Stimulated activated effector memory CD8-positive, alpha-beta T cell treated with anti-CD3 and anti-CD28 coated beads, Interleukin-12 subunit alpha, Interleukin-12 subunit beta, amount 100 ng/mL, for 72 hours (primary cell): ENCODE measurements at places on chromosomes 12 and 14.

GRCh38 chr12:119512772-119513497 lies 80.6 kb upstream of the TMEM233 start:
- no peak for DNase-seq

DNA sequence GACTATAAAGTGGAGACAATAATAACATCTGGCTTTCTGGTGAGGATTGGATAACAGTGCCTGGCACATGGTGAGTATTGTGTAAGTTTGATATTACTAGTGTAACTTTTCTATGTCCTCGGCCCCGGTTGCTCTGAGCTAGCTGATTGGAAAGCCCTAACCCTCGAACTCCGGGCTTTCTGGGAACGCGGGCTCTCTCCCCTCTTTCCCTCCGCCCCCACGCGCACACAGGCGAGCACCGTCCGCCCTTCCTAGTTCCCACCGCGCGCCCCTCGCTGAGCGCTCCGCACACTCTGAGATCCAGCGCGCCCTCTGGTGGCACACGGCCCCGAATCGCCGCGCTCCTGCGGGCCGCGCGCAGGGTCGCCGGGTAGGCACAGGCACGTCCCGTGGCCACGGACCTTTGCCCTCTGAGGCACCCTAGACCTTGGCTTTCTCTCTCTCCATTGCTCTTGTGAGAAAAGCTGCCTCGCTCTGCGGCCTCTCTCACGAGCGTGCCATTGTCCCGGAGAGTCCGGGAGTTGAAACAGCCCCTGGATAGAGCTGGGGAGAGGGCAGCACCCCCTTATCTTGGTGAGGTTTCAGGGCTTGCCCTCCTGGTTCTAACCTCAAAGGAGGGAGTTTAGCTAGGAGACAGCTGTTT lies 23.2 kb upstream of the ESRRB start:
- peak; percentile 42 for DNase-seq

DNA sequence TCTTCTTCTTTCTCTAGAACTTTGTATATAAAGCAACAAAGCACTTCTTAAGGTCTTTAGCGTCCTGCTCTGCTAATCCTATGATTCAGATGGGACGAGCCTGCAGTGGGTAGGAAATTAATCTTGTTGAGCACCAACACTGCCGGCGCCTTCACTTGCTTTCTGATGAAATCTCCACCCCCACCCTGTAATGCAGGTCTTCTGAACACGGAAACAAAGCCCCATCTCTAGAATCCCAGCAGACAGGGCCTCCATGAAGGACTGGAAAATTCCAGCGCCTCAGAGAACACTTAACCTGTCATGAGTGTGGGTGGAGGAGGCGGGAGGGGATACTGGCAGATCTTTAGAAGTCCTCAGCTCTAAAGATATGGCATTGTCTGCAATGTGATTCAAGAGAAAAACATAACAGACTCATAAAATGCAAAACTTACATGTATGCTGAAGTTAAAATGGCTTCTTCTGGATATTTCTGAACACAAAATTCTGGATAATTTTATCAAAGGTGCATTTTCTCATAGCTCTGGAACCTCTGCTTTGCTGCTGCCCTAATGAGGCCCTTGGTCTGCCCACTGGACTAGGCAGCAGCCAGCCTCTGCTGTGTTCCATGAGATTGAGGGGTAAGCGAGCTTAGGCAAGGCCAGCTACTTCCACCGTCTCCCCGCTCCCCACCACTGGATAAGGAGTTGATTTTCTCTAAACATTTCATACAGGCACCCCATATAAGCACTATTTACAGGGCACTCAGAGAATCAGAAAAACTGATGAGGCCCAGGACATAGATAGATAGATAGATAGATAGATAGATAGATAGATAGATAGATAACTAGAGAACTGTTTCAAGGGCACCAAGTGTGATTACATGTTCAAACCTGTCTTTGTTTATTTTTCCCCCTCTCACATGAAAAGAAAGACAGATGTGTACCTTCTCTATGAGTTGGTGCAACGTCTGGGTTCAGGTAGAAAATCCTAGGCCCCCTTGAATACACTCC lies 43.1 kb downstream of the ZFP36L1 start:
- DNase-seq = no peak

- DNase-seq = no peak
Observed at GRCh38 chr14:19743256-19743655, at the start of gene OR4Q3. Gene OR4Q3, plus strand, starts transcription at chr14:19743571.

DNA sequence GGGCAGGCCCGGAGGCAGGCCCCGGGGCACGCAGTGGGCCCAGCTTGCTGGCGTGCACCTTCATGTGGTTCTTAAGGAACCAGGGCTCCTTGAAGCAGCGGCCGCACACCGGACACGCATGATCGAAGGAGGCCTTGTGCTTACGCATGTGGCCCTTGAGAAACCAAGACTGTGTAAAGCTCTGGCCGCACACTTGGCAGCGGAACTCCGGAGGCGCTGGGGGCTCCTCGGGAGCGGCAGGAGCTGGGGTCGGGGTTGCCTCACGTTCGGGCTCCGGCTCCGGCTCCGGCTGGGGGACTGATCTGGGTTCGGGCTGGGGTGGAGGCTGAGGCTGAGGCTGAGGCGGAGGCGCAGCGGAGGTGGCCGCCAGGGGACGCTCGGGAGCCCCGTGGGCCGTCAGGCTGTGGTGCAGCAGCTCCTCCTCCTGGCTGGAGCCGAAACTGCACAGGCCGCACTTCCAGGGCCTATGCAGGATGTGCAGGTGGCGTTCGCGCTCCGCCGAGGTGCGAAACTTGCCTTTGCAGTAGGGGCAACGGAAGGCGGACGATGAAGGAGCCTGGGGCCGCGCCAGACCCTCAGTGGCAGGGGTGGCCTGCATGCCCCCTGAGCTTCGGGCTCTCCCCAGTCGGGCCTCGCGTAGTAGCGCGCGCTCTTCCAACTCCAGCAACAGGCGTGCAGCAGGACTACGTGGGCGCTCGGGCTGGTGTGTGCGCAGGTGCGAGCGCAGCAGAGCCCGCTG lies 6.0 kb downstream of the ZNF219 start:
- peak; percentile 96 for DNase-seq

DNA sequence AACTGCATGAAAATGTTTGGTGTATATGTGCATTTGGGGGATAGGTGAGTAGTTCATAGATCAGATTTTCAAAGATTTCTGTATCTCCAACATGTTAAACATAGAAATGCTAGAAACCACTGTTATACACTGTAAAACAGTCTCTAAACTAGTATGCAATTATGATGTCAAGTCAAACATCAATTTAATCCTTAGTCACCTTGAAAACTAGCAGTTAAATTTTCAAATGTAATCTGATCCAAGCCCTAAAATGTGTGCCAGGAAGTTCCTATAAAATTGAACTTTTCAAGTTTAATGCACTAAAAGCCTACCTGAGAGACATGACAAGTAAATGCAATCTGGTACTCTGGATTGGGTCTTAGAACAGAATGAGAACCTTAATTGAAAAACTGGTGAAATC lies 14.5 kb downstream of the SLC35F4 start:
- DNase-seq = no peak

- DNase-seq = no peak
Observed at GRCh38 chr14:50395448-50395847, 1.2 kb downstream of the CDKL1 start.

DNA sequence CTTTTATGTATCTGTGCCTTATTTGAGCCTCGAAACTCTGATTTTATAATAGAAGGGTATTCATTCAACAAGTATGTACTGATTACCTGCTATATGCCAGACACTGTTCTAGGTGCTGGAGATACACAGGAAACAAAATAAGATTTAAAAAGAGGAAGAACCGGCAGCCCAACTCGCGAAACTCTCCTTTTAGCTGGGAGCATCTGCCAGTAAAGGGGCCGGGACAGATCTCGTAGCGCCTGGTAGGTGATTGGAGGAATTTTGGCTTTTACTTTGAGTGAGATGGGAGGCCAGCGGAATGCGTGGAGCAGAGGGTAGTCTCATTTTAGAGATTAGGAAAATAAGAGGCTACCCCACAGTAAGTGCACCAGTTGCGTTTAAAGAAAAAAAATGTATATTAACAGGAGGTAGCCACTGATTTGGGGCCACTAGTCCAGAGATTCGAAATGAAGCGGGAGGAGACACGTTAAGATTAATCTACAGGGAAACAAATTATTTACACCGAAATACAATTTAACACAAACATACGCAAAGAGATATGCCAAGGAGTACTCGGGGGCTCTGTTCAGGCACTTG lies 520 bp upstream of the MON2 start:
- peak; percentile 58 for DNase-seq

DNA sequence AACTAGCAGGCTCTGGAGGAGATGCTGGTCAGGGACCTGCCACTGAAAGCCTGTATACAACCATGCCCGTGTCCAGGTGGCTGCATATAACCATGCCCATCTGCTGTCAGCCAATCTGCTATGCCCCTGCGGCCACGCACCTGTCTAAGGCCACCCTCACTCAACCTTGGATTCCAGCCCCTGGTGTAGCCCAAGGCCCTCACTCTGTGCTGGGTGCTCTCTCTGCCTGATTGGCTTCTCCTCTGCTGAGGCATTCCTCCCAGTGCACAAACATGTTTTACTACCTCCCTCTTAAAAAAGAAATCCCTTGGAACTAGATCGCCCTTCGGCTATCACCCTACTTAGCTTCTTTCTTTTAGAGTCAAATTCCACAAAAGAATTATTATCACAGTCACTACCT lies 45.5 kb downstream of the ZFP36L1 start:
- DNase-seq = no peak

DNA sequence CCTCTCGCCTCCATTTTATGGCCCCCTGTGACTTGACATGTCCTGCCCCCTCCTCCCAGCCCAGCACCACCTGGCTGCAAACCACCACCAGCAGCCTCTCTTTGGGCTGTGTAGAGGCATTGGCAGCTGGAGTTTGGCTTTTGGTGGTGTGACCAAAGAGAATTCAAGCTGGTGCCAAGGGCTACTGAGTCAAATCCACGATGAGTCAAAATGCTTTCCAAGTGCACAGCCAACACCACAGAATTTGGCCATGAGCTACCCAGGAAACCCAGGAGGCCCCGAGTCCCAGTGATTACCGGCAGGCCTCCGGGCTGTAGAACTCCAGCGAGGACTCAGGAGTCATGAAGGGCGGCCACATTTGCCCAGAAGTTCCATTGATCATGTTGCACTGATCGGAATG lies 53.8 kb downstream of the SCARB1 start:
- no peak for DNase-seq

DNA sequence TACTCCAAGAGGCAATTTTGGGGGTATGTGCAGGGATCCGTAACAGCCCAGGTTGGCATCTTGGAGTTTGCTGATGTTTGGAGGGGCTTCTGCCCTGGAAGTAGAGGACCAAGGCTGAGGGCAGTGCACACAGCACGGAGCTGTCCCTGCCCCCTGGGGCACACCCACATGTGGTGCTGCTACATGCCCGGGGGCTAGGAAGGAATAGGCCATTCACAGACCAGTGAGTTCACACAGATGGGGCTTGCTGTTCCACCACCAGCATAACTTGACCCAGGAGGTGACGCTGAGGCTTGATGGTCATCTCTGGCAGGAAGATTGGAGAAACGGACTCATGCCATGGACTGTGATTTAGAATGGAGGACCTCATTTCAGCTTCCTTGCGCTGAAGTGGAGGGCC lies 231.1 kb upstream of the FKBP4 start:
- DNase-seq = no peak

DNA sequence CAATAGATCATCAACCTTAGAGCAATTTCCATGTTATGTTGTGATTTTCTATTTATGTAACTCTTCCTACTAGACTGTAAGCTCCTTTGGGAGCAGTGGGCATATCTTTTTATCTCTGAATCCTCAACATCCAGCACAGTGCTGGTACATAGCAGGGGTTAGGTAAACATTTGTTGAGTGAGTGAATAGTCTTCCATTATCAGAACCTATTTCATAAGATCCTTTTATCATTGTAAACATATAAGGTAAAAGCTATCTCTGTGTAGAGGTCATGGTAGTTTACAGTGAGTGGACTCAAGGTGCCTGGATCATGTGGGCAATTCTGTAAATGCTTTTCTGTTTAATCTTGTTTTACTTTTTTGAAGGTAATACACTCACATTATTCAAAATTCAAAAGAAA lies 15.1 kb downstream of the FKBP11 start:
- no peak for DNase-seq

DNA sequence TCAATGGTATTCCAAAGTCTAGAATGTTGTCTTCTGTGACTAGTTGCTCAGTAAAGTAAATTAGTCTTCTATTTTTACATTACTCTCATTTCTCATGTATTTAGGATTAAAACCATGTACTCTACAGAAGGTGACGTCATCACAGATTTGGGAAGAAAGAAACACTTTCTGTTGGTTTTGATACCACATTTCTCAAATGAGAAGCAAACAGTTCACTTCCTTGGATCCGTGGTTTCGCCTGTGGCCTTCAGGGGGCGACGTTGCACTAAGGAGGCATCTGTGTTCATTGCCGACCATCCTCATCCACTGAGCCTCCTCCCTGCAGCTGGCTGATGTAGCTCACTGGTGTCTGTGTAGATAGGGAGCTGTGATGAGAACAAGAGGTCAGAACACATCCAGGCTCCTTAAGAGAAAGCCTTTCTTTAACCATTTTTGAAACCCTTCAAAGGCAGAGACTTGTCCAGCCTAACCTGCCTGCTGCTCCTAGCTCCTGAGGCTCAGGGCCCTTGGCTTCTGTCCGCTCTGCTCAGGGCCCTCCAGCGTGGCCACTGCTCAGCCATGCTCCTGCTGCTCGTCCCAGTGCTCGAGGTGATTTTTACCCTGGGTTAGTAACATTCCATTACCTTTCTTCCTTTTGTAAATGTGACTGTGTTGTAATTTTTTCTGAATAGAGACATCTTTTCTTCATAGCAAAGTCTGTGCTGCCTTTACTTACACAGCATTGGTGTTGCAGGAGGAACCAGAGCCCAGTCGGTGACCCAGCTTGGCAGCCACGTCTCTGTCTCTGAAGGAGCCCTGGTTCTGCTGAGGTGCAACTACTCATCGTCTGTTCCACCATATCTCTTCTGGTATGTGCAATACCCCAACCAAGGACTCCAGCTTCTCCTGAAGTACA lies 220.6 kb upstream of the OR4E1 start:
- no peak for DNase-seq

DNA sequence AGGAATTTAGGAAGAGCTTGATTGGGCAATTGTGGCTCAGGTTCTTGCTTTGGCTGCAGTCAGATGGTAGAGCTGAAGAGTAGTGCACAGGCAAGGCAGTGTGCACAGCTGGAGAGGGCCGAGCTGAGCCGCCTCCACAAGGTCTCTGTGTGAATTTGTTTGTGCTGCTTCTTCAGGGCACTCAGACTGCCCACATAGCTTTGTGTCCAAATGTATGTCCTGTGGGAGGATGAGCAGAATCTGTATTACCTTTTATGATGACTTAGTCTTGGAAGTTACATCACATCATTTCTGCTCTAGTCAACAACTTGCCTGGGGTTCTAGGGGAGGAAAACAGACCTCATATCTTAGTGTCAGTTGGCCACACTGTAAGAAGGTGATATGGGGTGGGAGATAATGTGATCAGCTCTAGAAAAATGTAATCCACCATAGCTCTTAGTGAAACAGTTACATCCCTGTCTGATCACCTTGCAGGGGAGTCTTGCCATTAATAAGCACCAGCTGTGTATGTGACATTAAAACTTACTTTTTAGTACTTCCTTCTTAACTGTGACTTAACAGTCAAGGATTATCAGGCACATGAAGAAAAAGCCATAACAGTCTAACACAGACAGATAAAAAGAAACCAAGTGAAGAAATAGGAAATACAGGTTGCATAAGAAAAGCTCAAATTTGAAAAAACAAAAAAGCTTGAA lies 53.4 kb downstream of the RCOR1 start:
- no peak for DNase-seq
